ENCODE measurements at places on chromosomes 12 and 14.

DNA sequence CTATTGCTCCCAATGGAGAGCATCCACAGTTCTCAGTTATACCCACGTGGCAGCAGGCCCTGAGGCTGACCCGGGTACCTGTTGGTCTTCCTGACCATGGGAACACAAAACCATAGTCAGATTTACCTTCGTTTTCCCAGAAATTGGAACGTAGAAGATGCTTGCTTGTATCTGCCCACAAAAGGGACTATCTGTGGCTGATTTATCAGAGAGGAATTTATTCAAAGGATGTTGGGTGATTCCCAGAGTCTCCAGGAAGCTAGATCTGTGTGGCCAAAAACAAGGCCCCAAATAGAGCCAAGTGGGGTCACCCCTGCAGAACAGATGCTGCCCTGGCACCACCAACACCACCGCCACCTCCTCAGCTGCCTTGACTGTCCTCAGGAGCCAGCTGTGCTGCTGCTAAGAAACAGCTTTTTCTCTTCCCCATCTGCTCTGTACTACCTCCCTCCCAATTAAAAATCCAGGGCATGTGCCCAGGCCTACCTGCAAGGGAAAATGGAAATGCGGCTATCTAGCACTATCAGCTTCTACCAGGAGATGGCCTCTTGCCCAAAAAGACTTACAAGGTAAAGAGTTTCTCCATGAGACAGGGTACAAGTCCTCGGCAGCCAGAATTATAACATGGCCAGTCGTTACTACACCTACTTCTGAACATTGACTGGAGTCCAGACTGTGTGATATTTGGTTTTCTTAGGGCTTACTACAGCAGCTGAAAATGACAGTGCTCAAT, 128.6 kb upstream of the PLEKHG7 start:
- DNase-seq: no peak

DNA sequence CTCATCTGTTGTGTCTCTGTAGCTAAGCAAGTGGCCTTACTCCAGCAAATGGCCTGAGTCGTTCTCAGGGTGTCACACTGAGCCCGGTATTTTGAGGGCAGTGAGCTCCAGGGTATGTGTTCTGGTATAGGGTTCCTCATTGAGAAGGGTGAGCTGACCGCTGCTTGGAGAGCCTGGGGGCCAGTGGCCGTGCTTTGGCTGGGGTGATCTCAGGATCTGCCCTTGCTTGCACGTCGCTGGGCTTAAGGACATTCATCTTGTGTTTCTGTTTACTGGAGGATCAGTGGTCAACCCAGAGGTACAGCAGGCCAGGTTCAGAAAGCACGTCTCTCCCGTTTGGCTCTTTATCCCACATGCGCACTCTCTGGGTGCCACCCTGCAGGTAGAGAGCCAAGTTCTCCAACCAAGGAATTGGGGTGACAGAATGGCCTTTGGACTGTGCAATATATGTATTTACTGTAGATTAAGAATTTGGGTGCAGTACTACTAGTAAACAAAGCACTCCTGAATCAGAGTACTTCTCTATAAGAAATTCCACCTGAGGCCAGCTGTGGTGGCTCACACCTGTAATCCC, 52.1 kb downstream of the FBXW8 start:
- DNase-seq: no peak

GRCh38 chr12:31807773-31808097, 78.9 kb upstream of the AMN1 start:
- DNase-seq: no peak

DNA sequence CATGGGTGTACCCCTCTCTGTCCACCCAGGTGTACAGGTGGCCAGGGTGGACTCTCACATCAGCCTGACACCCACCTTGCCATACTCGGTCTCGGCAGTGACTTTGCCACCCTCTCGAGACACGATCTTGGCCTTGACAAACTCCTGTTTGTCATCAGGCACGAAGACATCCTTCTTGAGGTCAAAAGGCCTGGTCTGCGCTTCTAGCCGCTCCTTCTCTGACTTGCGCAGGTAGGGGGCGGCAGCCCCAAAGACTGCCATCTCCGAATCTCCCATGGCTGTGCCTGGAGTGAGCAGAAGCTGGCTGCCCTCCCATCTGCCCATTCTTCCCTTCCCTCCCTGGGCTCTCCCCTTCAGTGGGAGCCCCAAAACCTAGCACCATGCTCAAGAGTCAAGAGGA, 2.0 kb downstream of the MYH7 start:
- no peak for DNase-seq

- no peak for DNase-seq
Measured at GRCh38 chr12:101653503-101653902, 43.9 kb upstream of the CHPT1 start.

DNA sequence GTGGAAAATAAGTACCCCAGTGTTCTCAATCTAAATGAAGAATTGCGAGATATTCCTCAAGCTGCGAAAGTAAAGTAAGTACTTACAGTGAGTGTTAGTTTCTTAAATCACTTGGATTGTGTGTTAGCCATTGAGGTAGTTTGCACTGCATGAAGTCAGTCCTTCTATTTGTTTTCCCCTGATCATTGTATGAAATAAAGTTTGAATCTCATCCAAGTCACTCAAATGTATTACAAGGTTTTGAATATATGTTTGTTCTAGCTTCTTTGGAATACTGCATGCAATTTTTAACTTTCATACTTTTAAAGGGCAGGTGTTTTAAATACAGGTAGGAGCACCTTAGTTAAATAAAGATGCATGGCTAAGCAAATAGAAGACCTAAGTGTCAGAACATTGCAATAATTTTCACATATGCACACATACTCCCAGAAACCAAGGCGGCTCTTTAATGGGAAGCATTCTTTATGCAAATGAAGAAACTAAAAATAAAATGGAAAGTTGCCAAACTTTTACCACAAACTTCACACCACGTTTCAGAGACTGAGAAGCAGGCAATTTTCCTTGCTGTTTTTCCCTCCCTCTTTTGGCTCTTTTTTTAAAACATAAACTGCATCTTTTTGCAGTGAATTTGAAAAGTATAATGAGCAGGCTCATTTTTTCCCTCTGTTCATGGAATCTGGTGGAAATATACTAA, 105.6 kb downstream of the GPR135 start:
- no peak for DNase-seq

DNA sequence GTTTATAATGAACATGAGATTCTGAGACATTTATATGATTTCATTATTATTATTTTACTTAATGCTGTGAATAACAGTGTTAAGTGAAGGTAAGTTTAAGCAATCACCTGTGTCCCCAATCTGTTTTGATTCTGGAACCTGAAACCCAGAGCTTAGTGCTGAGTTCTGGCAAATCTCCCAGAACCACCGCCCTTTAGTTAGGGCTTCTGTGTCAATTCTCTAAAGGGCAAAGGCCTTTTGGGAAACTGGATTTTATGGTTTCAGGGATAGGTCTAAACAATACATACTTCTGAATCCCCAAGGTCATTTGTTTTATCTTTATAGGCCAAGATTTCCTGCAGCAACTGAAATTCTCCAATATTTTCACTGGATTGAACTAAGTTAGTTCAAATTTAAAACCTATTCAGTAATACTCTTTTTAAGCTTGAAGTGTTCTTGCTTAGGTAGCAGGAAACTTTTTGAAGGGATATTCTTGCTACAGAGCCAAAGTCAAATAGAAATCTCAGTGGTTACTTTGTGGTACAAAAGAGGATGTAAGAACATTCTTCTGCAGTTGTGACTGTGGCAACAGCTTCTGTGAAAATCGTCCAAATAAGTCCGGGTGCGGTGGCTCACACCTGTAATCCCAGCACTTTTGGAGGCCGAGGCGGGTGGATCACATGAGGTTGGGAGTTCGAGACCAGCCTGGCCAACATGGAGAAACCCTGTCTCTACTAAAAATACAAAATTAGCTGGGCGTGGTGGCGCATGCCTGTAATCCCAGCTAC, 10.0 kb upstream of the PKP2 start:
- no peak for DNase-seq

DNA sequence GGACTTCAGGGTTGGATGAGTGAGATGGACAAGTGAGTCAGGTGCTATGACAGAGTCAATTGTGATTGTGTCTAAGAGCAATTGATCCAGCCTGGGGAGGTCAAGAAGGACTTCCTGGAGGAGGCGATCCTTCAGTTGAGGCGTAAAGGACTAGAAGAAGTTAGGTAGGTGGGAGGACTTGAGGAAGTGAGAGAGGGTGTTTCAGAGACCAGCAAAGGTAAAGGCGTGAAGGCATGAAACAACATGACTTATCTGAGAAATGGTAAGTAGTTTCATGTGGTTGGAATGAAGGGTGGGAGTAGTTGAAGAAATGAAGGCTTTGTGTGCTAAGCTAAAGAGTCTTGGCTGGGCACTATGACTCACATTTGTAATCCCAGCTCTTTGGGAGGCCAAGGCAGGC, 48.9 kb upstream of the PPP1CC start:
- DNase-seq: no peak

GRCh38 chr14:23530375-23531055, 21.1 kb downstream of the ZFHX2 start:
- DNase-seq: no peak

- DNase-seq: no peak
Measured at GRCh38 chr12:117869551-117869950, 99.2 kb downstream of the KSR2 start.

GRCh38 chr12:87320724-87321123, 708.5 kb downstream of the C12orf50 start:
- no peak for DNase-seq

GRCh38 chr12:69585189-69586062, at the start of gene CCT2:
CCT2 (plus strand) TSS chr12:69585459; CDS start chr12:69585522, 63 bp downstream.
- peak; percentile 86 for DNase-seq

GRCh38 chr14:105456736-105457617, 17.6 kb upstream of the CRIP2 start:
- DNase-seq: no peak

DNA sequence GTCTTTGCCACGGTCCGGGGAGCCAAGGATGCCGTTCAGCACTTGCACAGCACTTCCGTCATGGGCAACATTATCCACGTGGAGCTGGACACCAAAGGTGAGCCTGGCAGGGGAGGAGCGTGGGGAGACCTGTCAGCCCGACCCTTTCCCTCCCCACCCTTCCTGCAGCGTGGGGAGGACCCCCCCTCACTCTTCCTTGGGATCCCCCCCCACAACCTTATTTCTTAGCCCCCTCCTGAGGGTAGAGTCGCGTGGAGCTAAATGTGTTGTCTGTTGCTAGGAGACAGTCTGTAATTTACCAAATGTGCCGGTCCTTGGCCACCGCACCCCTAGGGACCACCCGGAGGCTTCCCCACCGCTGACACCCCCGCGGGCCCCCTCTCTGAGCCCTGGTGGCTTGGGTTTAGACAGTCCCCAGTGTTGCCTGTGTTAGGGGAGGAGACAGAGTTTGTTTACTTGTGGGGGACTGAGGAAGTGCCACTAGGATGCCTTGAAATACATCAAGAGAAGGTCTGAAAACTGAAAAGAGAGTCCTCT, 2.3 kb downstream of the SETD1B start:
- DNase-seq: no peak

DNA sequence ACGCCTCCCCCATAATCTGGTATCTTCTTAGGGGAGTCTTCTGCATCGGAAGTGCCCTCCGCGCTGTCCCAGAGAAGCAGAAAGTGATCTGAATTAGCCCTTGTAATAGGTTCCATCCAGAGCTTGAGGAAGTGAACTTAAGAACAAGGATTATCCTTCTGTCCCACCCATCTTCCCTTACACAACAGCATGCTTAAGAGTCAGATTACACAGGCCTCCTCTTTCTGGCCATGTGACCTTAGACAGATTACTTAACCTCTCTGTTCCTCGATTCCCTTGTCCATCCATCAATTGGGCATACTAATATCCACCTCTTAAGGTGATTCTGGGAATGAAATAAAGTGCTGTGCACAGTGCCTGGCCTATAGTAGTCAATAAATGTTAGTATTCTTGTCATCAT, 11.4 kb downstream of the CABP1 start:
- no peak for DNase-seq

GRCh38 chr14:92850492-92850891, 56.4 kb downstream of the GOLGA5 start:
- DNase-seq: no peak

DNA sequence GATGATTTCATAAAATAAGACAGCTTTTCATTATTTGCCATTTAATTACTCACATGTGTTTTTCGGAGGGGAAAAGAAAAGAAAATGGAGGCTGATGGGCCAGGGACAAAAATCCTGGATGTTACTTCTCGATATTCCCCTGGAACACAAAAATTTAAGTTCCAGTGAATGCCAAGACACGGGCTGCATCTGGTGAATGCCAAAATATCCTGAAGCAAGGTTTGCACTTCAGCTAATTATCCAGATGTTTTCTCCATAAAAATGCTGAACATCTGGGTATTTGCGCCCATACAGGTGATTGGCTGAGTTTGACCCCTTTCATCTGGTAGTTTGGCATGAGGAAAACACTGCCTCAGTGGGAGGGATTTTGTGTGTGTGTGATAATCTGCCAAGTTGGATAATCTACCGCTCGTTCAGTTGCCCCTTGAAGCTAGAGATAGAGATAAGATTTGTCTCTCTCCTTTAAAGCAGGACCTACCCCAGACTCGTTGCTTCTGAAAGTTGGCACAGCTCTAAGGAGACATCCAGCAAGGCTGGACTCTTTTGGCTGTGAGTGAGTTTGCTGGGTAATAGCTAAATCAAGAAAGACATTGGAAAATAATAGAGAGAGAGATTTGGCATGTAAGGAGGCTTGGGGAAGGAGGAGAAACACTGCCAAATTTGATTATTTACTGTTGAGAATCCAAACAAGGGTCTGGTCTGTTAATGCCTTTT, 390.0 kb downstream of the EGLN3 start:
- DNase-seq: no peak

- no peak for DNase-seq
Measured at GRCh38 chr12:79056775-79057174, 192.2 kb downstream of the SYT1 start.

Data from brain pericyte (primary cell).